ENCODE measurements at places on chromosomes 5 and 9. TPM values are rescaled to one million over a fixed set of nuclear protein-coding genes. Genes with fewer than 3 reads are reported as not detected.
A peak's percentile ranks its signal among the peaks of the same experiment; 100 is the strongest.

- DNase-seq, result no peak
Measured at GRCh38 chr9:97910357-97910756, 11.9 kb downstream of the TRMO start.

DNA sequence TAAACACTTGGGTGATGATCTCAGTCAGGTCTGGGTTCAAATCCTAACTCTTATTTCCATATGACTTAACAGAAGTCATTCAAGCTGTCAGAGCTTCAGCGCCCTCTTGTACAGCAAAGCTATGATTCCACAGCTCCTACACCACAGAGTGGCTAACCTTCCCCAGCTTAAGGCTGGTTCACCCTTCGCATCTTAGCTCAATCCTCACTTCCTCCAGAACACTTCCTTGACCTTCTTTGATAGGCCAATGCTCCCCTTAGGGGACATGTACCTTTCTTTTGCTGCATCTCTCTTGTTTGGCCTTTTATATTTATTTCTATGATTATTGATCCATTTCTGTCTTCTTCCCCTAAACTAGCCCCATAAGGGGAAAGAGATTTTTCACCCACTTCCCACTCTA, 57.0 kb downstream of the RASEF start:
- DNase-seq, result no peak

DNA sequence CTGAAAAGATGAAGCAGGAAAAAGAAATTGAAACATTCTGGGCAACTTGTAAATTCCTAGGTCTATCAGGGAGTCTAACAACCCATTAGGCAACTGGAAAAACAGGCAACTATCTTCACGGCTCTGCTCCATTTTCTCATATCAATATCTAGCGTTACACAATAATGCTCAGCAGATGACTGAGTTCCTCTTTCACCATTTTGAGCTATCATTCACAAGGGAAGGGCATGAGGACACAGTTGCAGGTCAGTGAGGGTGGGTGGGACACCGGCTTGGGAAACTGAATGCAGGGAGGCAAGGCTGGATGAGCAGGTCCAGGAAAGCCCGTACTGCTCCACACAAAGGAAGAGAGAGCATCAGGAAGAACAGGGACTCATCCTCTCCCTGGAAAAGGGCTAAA, 67.0 kb downstream of the FRMD3 start:
- no peak for DNase-seq

DNA sequence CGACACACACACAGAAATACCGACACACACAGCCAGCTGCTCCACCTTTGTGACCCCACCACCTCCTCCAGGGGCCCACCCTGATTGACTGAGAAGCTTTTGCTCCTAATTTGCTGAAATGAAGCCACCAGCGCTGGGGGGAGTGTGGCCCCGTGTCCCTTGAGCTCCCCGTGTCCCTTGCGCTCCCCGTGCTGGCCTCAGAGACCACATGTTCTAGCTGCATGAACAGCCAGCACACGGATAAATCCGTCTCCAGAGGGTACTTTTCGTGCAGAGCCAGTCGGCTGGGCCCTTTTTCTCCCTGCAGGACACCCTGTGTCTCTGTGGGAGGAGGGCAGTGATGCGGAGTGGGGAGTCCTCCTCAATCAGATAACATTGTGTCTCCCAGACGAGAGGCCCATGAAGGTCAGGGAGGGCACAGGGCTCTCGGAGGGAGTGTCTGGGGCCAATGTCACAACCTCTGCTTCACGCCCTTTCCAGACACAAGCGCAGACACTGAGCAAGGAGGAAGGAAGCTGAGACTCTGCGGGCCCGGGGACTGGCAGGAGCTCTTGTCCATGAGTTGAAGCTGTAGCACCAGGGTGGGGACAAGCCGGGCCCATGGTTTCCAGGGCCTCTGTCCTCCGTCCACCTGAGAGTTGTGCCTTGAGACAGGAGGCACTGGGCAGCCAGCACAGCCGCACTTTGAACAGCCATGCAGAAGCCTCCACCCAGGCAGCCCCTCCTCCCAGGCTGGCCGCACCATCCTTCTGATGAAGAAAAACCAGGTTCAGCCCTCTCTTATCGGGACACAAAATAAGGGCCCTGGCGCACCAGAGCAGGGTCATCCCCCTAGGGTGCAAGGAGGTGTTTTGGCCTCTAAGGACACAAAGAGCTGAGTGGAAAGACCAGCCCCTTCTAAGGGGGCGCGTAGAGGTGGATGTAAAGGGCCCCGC, 36.4 kb upstream of the SLC6A19 start:
- no peak for DNase-seq

DNA sequence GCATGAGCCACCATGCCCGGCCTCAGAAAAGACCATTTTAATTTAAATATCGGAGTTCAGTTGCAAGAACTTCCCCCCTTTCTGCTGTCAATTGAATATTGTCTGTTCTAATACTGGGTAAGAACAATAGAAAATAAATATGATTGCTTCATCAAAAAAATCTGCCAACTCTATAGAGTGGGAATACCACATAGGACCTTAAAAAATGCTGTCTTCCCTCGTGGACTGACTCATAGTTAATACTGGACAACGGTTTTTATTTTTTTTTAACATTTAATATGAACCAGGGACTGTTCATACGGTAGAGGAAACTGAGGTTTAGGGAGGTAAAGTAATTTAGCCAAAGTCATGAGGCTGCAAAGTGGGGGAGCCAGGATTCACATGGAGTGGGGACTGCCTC, 9.7 kb downstream of the ZNF462 start:
- no peak for DNase-seq

SARDH gene
- 0.54 TPM for total RNA-seq

DNA sequence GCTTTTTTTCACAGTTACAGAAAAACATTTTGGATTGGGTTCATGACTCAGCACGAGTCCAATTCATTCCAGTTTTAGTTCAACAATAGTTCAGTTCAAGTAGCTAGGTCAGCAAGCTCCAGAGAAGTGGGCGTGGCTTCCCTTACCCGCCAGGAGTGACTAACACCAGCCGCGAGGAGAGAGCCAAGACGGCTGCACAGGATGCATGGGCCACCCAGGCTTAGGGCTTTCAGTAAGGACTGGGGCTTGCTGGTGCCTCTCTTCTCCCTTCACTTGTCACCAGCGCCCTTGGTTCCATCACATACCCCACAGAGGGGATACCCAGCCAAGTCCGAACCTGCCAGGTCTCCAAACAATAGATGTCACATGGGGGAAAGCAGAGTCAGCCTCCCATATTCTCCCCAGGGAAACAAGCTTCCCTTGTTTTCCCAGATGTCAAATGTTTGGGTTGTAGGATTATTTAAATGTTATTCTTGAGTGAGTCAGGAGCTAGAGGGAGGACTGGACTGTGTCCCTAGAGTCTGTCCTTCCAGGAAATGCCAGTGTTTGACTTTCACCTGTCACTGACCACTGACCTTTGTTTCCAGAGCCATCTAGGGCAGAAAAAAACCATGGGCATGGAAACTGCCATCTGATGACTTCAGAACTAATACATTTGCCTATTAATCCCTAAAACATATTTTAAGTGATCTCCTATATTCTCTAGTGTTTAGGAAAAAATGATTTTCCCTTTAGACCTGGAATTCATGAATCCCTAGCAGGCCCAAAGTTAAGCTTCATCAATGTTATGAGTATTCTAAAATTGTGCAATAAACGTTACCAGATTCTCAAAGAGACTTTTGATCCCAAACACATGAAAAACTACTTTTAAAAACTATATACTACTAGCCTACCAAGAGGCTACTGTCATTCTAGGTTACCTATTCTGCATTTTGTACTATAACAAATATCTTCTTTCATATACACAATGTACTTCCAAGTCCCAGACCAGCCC, 51.9 kb downstream of the NIPAL4 start:
- peak; percentile 68 for DNase-seq

PCDHGB2 gene
- total RNA-seq, result 0.97 TPM

DNA sequence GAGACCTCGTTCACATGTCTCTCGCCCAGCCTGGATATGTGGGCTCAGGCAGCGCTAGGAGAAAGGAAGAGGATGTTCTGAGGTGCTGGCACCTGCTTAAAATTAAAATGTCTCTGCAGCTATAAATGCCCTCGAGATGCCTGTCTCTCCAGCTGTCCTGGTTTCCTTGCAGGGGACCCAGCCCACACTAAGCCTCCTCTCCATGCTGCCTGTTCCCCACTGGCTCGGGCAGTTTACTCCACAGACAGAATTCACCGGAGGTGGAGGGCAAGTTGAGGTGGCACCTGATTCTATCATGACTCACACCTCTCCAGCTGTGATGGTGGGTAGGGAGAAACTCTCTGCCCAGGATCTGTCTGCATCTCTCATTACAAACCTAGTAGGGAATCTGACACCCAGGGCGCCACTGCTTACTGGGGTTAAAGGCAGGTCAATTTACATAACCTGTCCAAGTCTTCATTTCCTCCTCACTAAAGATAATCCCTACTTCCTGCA, 420.9 kb downstream of the SPOCK1 start:
- DNase-seq, result no peak

DNA sequence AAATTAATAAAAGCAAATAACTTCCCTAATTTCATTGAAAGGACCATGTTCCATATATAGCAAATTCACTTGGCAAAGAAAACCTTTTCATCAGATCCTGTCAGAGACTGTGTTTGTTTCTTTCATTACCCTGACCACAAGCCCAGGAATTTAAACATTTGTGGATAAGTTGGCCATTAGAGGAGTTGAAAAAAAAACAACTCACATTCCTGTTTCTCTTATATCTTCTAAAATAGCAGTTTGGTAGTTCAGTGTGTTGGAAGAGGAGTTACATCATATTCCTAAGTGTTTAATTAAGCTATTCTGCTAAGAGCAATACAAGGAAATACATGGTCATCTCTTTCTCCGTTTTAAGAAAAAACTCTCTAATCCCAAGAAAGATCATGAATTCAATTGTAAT, 505.6 kb downstream of the TLE1 start:
- DNase-seq, result no peak

GRCh38 chr5:775961-776861, 8.3 kb downstream of the ZDHHC11B start:
- DNase-seq, result peak; percentile 33

GRCh38 chr5:127599320-127599719, 49.6 kb upstream of the CTXN3 start:
- no peak for DNase-seq

DNA sequence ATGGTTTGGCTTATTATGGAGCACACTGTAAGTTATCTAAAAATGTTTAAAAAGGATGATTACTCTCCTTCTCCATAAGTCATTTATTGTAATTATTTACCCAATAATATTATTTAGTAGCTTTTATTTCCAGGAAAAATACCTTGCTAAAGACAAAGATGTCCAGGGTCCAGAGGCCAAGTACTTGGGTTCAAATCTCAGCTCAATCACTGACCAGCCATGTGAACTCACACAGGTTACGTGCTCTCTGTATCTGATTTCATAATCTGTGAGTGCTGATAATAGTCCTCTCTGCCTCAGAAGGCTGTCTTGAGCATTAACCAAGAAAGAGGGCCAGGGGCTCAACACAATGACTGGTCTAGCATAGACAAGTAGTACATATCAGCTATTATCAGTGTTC, 27.0 kb downstream of the ALDH1A1 start:
- DNase-seq, result no peak

TAF11L5 gene
- not detected for total RNA-seq

DNA sequence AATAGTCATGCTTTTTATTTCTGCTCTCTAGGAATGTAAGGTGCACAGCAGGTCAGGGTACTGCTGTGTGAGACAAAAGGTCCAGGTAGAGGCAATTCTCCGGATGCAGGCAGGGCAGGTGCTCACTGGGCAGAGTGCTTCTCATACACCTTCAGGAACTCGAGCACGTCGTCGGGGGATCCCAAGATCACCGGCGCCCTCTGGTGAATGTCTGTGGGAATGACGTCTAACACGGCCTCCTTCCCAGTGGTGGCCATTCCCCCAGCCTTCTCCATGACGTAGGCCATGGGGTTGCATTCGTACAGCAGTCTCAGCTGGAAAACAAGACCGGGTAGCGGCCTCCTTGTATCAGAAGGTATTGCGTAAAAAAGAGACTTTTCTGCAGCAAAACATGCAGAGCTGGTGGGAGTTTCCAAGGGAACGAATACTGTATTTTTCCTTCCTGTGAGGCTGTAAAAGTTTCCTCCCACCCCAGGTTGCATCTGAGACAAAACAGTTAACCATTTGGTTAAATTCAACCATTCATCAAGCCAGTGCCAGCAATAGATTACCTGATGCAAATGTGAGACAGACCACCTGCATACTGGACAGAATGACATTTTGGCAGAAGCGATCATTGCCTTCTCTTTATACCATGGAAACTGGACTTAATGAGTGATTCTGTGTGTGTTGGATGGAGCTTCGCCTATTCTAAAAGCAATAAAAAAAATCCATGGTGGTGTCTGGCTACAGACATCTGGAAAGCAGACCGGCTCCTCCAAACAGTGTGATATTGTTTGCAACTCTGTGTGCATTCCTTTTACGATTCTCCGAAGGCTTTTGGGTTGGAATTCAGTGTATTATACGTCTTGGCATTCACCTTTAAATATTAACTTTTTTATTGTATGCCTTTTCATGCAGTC, 9.9 kb upstream of the FBP2 start:
- DNase-seq, result peak; percentile 91

- DNase-seq, result peak; percentile 27
Measured at GRCh38 chr5:96404191-96404867, 28.7 kb downstream of the PCSK1 start.

KIF20A gene
- total RNA-seq, result 19.7 TPM

POLR3G gene
- total RNA-seq, result 25.1 TPM

DNA sequence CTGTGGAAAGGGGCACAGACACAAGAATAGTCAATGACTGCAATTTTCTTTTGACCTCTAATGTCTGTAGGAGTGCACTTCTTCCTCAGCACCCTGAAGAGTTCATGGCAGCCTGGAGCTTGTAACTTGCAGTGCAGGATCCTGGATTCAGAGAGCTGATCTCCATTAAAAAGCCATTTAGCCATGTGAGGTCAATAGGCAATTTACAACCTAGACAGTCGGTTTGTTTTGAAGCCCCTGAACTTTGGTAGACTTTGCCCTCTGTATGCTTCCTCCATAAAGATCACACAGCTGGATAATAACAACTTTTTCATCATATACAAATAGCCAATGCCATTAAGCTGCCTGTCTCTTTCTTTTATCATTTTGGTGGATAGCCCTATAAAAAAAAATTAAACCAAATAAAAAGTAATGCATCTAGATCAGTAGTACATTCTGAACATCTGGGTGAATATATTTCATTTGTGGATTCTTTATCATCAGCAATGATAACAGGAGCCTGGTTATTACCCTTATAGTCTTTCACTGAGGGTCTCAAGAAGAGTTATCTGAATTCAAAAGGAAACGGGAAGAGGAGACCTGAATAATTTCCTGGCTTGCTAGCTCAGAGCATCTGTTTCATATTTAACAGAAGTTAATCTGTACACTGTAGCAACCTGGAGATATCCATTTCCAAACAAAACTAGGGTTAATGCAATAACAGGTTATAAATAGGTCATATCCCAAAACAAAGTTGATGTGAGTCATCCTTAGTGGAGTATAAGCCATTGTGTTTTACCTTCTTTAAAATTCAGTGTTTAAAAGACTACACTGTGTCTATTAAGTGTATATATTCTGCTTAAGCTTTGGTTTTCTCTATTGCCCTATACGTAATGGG, 193.8 kb upstream of the ACTBL2 start:
- no peak for DNase-seq

SPATA6L gene
- not detected for total RNA-seq

- DNase-seq, result no peak
Measured at GRCh38 chr5:168047669-168048111, 243.8 kb upstream of the WWC1 start.
